ENCODE measurements at places on chromosomes 2 and 18.

GRCh38 chr2:108215794-108216211 is 24.0 kb upstream of the SULT1C3 start:
- DNase-seq, result no peak

GRCh38 chr2:48759682-48760081 is 4.2 kb upstream of the LHCGR start:
- DNase-seq, result no peak

DNA sequence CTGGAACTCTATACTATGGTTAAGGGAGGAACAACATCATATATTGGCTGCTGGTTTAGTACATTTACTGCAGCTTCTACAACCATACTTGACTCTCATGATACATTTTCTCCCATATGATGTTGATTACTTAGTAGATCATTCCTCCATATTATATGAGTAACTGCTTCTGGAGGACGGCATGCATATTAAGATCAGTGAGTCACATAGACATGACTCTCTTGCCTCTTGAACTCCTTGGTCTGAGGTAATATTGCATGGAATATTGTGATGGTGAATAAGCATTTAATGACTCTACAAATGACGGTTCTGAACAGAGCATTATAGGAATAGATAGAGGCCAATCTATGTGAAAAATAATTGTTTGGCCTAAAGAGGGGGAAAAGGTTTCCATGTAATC is 418.8 kb upstream of the SPHKAP start:
- DNase-seq, result no peak

GRCh38 chr2:138223319-138223718 is 259.0 kb downstream of the HNMT start:
- no peak for DNase-seq

- no peak for DNase-seq
Observed at GRCh38 chr2:20236496-20236895, 11.6 kb upstream of the SDC1 start.

DNA sequence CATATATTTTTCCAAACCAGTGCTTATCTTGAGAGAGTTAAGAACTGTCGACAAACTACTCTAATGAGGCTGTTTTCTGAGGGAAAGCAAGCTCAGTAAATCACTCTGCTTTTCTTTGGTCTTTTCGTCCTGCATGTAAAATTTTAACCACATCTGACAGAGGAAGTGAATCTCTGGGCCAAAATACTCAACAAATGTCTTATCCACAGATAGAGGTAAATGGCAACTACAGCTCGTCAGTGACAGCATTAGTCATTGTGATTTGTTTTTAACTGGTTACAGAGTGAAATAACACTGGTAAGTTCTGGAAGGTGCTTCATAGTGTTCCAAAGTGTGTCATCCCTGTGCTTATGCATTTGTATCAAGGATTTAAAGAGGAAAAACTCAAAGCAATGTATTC is 82.6 kb upstream of the SLC8A1 start:
- no peak for DNase-seq

DNA sequence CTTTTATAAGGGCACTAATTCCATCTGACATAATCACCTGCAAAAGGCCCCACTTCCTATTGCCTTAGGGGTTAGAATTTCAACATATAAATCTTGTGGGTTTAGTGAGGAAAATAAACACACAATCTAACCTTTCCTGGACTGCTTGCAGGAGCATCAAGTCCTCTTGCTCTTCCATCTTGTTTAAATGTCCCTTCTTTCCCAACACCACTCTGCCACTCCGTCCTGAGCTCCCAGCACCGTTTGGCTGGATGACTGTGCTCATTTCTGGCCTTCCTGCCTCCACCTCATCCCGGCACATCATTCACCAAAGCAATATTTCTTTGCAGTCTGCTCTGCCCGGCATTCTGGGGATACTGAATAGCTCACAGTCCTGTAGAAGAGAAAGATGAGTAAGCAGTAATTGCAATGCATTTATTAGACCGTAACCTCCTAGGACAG is 247.8 kb downstream of the BCL2 start:
- DNase-seq, result no peak

- no peak for DNase-seq
Observed at GRCh38 chr18:79129120-79129519, 59.9 kb downstream of the ATP9B start.

GRCh38 chr2:168543037-168543436 is 87.0 kb downstream of the CERS6 start:
- no peak for DNase-seq

DNA sequence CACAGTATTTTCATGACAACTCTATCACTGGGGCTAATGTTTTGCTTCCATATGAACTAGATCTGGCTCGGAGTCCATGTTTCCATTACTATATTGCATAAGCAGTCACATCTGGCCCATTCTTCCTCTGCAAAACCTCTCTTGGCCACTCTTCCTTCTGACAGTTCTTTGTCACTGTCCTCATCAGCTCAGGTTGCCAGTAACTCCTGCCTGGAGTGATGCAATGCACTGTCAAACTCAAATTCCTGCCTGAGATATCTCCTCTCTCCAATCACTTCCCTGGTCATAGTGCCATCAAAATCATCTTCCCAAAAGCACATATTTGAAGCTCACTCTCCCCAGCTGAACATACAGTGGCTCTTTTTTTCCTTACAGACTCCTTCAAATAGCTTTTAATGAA is 66.1 kb downstream of the COLEC12 start:
- no peak for DNase-seq

GRCh38 chr2:173132531-173132930 is 56.9 kb downstream of the MAP3K20 start:
- no peak for DNase-seq

- no peak for DNase-seq
Observed at GRCh38 chr2:136376798-136377211, 258.9 kb upstream of the CXCR4 start.

DNA sequence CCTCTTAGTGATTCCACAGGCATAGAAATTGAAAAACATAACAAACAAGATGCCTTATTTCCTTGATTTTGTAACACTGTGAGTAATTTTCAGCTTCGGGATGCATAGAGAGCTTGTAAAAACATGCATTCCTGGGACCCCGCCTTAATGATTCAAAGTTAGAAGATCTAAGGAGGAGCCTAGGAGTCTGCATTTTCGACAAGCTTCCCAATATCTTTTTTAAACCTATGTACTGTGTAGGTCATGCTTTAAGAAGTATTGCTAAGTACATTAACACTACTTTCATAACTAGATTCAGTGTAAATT is 109.8 kb upstream of the ZNF516 start:
- DNase-seq, result no peak

- DNase-seq, result peak; percentile 28
Observed at GRCh38 chr2:213251618-213252017, 32.6 kb upstream of the SPAG16 start.

- DNase-seq, result no peak
Observed at GRCh38 chr18:45202061-45202460, 413.2 kb upstream of the SLC14A2 start.

DNA sequence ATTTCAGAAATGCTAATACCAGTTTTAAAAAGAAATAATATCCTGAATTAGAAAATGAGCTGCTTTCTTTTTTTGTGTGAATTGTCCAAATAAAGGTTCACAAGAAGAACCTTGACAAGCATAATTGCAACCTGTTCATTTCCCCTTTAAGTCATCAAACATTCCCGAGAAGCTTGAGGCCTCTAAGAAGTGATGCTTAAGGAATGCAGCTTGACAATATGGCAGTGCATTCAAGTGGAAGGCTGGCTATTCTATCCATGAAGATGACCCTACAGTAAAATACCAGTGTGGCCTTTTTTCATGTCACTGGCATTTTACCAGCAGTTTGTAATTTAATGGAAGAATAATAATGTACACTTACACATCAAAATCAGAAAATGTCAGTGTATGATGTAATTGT is 216.7 kb downstream of the CTNNA2 start:
- DNase-seq, result no peak

GRCh38 chr2:144459286-144459685 is 60.6 kb downstream of the ZEB2 start:
- DNase-seq, result no peak

GRCh38 chr18:12236934-12237832 is 17.0 kb upstream of the CIDEA start:
- DNase-seq, result peak; percentile 40

- no peak for DNase-seq
Observed at GRCh38 chr2:56898986-56899385, 715.2 kb downstream of the CCDC85A start.

DNA sequence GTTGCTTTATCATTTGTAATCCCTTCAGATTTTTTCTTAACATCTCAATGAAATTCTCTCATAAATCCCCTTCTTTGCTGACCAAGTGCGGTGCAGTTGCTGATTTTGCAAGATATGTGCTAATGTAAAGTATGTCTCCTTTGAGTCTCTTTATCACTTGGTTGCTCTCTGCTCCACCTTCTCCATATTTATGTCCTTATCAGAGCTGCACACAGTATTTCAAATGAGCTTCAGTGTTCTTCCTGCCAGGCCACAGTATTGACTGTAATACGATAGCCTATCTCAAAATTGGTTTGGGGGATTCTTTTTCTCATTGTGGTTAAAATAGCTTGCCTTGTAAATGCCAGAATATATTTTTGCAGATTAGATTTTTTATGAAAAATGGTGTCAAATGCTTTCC is 32.2 kb downstream of the MAIP1 start:
- DNase-seq, result no peak

DNA sequence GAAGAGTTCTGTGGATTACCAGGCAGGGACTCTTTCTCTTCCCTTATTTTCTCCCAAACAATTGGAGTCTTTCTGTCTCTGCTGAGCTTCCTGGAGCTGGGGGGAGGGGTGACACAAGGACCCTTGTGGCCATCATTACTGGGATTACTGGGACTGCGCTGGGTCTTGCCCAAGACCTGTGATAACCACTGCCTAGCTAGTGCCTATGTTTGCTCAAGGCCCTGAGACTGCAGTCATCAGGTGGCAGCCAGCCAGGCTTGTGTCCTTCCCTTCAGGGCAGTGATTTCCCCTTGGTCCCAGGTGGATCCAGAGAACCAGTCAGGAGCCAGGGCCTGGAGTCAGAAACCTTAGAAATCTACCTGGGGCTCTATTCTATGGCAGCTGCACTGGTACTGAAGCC is 355.6 kb downstream of the PARD3B start:
- no peak for DNase-seq

GRCh38 chr2:139160836-139161235 is 380.6 kb upstream of the NXPH2 start:
- DNase-seq, result no peak

DNA sequence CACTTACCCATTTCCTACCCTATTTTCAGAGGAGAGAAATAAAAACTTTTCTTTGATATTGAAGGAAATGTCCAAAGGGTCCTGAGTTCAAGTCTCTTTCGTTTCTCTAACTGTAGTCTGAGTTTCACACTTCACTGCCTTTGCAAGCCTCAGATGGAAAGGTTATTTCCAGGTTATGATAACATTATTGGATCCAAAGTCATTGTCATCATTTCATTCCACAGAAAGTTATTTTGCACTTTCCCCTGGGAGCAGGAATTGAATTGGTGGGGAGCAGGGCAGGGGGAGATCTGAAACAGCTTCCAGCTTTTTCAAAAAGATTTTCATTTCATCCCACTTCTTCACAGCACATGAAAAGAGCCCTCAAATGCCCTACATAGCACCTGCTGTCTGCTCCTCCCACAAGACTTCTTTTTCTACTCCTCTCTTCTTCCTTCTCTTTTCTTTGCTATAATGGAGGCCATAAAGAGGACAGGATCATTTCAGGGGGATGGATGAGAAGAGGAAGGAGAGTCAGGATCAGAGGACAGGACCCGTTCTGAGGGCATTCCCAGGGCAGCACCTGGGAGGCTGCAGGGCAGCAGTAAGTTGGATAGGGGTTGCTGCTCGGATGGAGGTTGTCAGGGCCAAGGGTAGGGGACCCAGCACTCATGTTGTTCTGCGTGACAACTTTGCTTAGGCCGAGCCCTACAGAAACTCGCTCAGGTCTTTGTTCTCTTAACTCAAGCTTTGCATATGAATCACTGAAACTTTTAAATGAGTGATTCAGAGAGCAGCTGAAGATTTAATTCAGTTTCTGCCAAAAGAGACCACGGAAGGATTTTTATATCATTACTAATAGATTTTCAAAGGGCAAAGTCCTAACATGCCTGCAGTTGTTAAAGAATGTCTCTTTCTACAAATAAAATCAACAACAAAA is 11.4 kb upstream of the GALNT5 start:
- DNase-seq, result no peak

Measured in CD14-positive monocyte (primary cell).